ENCODE measurements at places on chromosomes 12 and 14.

- no peak for DNase-seq
Observed at GRCh38 chr12:47361389-47362021, 281.7 kb upstream of the AMIGO2 start.

- no peak for DNase-seq
Observed at GRCh38 chr12:15428632-15429031, 106.3 kb downstream of the PTPRO start.

DNA sequence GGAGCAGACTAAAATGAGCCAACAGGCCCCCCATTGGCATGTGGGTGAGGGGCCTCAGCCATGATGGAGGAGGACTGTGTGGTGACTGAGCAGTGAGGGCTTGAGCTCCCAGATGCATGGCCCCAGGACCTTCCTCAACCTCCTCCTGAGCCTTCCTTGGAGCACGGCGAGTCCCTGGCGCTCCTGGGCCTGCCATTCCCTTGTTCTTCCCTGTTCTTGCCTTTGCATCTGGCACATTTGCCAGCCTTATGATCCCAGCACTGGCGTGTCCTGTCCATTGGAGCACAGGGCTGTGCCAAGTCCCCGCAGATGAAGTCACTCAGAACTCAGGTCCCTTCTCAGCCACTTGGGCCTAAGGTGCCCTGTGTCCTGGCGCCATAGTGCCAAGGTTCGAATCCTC, 40.3 kb upstream of the MEG3 start:
- no peak for DNase-seq

DNA sequence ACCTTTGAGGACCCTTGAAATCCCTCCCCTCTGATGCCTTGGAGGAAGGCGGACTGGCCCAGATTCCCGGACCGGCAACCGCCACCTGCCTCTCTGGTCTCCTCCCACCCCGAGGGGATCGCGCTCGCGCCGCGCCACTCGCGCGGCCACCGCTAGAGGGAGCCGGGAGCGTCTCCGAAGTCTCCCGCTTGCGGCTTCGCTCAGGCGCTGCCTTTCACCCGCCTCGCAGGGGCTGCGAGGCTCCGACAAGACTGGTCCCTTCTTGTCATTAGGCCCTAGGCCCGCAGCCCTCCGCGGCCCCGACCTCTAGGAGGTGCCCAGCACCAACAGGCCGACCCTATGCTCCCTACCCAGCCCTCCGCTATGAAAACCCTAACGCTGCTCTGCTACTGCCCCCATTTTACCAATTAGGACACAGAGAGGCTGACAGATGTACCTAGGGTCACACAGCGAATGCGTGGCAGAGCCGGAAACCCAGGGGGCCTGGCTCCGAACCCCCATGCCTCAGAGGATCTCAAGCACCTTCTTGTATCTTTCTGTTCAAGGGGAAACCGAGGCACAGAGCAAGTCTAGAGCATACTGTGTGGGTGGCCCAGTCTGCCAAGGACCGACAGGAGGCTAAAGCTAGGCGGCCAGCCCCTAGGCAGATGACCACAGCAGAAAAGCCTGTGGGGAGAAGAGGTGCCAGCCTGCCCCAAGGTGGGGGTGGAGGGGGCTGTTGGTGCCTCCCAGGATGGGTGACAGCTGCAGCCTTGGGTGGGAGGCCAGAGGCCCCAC, 21.4 kb upstream of the VSX2 start:
- no peak for DNase-seq

- DNase-seq = no peak
Observed at GRCh38 chr12:71664411-71665089, 449 bp downstream of the THAP2 start.

- DNase-seq = no peak
Observed at GRCh38 chr14:94305620-94306019, 12.6 kb upstream of the SERPINA10 start.

DNA sequence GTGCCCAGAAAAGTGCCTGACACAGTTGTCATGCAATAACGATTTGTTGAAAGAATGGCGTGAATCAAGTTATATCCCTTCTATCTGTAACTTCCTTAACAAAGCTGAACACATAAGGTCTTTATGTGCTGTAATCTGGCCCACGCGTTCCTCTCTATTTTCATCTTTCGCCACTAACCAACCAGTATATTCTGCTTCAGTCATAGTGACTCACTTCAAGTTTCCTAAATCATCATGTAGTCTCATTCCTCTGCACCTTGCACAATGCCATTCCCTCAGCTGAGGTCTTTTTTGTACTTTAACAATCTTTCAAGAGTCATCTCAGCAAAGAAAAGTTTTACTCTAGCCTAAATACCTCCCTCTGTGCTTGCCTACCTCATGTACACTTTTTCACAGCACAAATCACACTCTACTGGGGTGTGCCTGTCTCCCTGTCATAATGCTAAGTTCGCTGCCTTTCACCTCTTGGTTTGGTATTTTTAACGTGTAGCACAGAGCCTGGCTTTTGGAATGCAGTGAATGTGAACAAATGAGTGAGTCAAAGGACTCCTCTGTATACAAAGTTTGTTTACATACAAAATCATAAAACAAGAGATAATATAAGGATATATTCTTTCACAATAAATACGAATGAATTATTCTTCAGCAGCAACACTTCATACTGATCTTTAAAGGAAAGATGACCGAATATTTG, 2.9 kb upstream of the CMAS start:
- DNase-seq = no peak

- DNase-seq = no peak
Observed at GRCh38 chr14:67765192-67765834, 51.1 kb downstream of the ZFYVE26 start.

GRCh38 chr14:89625244-89625713, 208.2 kb upstream of the FOXN3 start:
- DNase-seq = no peak

GRCh38 chr12:82625523-82625922, 61.2 kb upstream of the TMTC2 start:
- no peak for DNase-seq

DNA sequence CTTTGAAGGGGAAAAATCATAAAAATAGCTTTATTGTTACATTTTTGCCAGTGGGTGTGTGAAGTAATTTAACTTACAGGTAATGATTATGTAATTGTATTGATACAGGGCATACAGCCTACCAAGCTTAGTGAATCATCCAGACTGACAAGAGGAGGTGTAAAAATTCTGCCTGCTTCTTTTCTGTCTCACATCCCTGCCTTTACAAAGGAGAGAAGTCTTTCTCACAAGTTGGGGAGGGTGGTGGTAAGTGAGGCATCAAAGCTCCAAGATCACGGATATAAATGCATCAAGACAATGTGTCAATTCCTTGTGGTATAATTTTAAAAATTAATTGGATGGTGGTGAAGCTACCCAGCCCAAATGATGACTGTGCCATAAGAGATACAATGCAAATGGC, 39.0 kb upstream of the G2E3 start:
- no peak for DNase-seq

- no peak for DNase-seq
Observed at GRCh38 chr12:108846290-108846701, 11.1 kb downstream of the SSH1 start.

- DNase-seq = no peak
Observed at GRCh38 chr14:61153431-61153830, 127.7 kb downstream of the TMEM30B start.

- no peak for DNase-seq
Observed at GRCh38 chr12:116539905-116540482, 19.2 kb upstream of the MAP1LC3B2 start.

DNA sequence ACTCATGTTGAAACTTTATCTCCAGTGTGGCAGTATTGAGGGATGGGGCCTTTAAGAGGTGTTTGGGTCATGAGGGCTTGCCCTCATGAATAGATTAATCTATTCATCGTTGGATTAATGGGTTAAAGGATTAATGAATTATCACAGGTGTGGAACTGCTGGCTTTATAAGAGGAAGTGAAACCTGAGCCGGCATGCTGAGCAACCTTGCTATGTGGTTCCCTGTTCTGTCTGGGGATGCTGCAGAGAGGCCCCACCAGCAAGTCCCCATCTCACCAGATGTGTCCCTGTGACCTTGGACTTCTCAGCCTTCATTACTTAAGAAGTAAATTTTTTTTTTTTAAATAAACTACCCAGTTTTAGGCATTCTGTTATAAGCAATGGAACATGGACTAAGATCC, 109.6 kb downstream of the DYRK2 start:
- no peak for DNase-seq

DNA sequence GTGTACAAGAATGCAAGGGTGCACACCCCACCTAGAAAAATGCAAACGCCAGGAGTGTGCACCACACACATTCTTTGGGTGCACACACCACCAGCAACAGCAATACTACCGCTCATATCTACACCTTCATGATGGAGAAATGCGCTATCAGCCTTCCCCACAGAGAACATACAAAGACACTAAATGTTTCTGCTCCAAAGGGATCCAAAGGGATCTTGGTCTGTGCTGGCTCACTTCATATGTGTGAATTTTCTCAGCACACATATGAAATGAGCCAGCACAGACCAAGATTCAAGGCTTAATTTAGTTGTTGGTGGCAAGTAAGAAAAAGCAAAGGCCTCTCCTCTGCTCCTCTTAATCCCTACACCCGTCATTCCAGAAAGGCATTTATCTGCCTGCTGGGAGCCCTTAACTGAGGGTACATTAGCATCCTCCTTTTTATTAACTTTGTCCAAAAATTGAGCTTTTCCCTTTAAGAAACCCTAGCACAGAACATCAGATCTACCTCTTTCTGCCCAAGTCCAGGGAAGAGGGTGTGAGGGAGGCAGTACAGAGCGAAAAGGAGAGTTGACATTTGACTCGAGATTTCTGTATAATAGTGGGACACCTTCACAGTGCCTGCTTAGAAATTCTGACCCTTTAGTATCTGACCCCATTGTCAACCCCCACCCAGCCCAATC, 8.3 kb downstream of the BMP4 start:
- DNase-seq = no peak

GRCh38 chr12:117380083-117380482, 18.7 kb upstream of the NOS1 start:
- no peak for DNase-seq

DNA sequence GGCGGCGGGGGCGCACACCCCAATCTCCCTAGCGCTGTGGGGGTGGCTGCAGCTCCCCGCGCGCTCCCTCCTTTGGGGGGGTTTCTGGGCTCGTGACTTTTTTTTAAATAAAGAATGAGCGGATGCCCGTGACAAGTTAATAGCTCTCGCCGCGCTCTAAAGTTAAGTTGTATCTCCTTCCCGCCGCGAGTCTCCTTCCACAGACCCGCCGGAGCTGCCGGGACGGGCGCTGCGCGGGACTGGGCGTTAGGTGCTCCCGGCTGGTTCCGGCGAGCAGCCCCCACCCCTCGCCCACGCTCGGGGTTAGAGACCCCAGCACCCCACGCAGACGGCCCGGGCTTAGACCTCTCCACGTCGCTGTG, 82.6 kb upstream of the HMGA2 start:
- DNase-seq = no peak

DNA sequence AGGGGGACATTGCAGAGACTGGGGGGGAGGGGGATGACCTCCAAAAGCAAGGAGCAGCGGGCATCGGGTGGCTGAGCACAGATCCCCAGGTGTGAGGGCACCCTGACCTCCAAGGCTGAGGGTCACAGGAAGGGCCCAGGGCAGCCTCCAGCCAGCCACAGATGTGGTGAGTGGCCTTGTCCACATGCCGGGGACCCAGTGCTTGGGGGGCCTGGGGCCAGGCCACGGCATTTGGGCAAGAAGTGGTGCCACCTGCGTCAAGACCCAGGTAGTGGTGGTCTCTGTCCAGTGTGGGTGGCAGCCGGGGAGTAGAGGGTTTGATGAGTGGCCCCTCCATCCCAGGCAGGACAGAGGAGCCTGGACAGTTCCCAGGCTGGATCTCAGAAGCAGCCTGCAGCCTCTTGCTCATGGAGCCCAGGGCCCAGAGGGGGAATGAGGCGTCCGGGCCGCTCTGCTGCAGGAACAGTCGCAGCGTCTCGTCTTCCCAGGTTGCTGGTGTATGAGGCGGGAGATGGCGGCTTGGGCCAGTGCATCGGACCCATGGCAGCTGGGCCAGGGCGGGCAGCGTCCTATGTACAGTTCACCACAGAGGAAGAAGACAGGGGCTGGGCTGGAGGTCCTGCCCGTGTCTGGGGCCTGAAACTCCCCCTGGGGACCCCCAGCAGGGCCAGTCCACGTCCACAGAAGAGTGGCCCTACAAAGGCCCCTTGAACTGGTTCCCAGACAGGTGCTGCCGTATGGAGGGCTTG, 33.5 kb downstream of the CCNK start:
- DNase-seq = no peak

- DNase-seq = no peak
Observed at GRCh38 chr12:74334780-74335179, 202.9 kb upstream of the ATXN7L3B start.

- no peak for DNase-seq
Observed at GRCh38 chr12:120814203-120814902, 88.7 kb downstream of the ACADS start.

DNA sequence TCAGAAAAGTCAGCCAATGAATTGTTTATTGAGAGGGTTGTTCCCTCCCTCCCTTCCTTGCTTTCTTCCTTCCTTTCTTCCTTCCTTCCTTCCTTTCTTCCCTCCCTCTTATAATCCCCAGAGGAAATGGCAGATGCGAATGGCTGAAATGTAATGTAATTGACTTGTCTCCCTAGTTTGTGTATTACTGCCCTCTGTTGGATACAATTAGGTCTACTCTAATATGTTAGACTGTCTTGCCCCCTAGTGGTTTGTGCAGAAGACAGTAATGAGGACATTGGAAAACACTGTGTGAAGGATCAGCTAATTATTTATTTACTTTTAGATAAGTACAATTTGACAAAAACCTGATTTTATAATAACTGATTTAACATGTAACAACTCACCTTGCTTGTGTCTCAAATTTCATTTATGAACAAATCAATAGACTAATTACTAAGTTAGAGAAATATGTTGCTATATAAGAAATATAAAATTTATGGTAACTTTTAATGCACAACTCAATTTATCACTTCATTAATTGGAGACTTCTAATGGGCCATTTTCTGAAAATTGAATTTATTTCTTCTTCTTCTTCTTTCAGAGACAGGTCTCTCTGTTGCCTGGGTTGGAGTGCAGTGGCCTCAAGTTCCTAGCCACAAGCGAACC, 229.8 kb upstream of the LRIG3 start:
- DNase-seq = no peak

DNA sequence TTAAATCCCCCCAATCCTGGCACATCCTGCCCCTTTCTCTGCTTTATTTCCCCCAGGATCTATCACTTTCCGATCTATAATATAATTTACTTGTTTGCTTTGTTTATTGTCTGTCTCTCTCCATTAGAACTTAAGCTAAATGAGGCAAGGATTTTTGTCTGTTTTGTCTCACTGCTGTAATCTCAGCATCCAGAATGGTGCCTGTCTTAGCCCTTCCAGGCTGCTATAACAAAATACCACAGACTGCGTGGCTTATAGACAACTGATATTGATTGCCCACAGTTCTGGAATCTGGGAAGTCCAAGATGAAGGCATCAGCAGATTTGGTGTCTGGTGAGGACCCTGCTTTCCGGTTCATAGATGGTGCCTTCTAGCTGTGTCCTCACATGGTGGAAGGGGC, 65.2 kb downstream of the VWF start:
- DNase-seq = no peak

DNA sequence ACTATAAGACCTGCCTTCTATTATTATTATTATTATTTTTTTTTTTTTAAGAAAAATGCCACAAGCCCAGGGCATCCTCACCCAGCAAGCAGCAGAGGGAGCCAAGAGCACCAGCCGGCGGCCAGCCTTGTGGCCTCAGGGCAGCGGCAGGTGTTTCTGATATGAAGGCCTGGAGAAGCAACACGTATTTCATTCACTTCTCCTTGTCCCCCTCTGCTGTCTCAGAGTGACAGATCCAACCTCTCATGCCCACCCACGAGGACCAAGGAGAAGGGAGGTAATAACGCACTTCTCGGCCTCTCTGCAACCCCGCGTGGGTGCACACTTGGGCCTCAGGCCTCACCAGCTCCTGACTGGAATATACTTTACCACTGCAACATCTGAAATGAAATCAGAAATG, 25.4 kb downstream of the CDC42BPB start:
- no peak for DNase-seq
